ENCODE measurements at places on chromosomes 12 and 14.
A peak's percentile ranks its signal among the peaks of the same experiment; 100 is the strongest.

- DNase-seq, result peak; percentile 27
Observed at GRCh38 chr12:1870998-1871917, 47.2 kb downstream of the CACNA2D4 start.

DNA sequence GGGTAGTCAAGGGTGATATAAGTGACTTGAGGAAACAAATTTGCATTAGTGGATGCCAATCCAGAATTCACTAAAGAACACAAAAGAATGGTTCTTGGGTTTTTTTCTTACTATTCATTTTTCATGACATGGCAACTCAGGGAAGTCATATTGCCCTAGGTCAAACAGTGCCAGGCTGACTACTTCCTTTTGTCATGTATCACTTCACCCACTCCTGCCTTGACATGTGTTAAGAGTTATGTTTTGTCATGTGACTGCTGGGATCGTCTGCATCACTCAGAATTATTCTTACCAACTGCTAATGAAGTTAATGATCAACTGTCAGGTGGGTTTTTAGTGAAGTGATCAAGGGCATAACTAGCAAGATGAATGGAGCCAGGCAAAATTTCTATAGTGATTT is 74.2 kb downstream of the PRORP start:
- no peak for DNase-seq

DNA sequence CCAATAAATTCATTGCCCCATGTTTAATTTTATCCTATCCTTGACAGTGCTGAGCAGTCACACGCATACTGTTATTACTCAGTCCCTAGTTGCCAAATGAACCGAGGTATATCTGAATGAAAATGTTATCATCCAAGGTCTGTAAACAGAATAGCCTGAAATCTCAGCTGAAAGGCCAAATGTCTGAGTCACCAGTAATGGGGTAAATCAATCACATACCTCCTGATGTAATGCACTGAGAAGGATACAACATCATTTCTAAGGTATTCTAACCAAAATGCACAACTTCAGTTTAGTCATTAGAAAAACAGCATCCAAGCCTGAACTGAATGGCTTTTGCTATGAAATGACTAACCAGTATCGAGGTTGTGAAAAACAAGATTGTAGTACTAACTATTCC is 228.6 kb downstream of the DPF3 start:
- no peak for DNase-seq

DNA sequence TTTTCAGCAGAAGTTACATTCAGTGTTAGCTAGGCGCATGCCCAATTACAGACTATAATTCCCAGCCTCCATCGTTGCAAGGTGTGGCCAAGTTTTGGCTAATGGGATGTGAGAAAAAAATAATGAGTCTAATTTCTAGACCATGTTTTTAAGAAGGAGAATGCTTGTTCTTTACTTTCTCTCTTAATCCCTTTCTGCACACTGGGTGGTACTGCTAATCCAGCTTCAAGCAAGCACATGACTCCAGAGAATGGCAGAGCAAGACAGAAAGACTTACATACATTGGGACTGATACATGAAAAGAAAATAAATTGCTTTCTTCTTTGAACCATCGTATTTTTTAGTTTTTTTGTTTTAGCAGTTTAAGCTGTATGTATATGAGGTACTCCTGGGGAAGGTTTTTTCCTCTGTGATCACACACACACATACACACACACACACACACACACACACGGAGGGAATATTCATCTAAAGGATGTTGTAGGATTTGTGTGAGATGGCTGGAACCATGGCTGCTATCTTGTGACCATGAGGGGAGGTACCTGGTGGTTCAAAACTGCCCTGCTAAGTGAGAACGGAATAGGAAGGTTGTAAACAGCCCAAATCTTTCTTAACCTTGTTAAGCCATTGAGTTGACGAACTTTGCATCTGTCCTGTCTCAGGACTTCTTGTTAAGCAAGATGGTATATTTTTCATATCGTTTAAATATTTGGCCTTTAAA is 34.3 kb upstream of the LTA4H start:
- no peak for DNase-seq

- DNase-seq, result no peak
Observed at GRCh38 chr12:127680516-127680915, 586.5 kb upstream of the TMEM132C start.

DNA sequence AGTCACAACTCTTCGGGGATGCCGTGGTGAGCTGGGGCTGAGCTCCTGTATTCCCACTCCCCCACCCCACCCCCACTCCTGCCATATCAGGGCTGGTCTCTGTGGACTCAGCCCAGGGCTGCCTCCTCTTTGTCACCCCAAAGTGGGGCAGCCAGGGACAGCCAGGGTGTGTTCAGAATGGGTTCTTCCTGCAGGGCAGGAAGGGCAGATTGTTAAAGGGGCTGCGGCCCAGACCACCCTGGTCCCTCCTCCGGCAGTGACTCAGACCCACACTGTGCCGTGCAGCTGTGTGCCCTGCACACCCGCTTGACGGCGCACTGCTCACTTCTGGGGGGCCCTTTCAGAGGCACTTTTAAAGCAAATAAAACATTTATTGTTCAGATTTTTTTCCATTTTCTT is 9.3 kb downstream of the SLC48A1 start:
- no peak for DNase-seq

GRCh38 chr14:76872796-76873432 is 46.7 kb downstream of the LRRC74A start:
- DNase-seq, result peak; percentile 72

DNA sequence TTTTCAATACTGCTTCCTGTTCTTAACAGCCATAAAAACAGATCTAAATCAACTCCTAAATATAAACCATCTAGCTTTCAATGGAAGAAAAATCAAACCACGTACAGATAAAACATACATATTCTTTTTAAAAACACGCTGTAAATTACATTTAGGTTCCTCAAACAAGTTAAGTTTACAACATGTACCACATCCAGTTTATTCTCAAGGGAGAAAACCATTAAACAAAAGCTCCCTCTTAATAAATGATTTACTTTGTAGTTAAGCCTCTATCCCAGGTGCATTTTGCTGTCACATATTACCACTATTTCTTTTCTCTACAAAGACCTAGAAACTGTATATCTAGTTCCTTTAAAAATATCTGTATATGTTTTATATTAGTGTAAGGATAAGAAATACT is 3.1 kb downstream of the NUMB start:
- no peak for DNase-seq

All from ascending aorta (tissue), 2 donors.